NCI-H774 (cell line): ENCODE measurements at places on chromosomes 12 and 14.

DNA sequence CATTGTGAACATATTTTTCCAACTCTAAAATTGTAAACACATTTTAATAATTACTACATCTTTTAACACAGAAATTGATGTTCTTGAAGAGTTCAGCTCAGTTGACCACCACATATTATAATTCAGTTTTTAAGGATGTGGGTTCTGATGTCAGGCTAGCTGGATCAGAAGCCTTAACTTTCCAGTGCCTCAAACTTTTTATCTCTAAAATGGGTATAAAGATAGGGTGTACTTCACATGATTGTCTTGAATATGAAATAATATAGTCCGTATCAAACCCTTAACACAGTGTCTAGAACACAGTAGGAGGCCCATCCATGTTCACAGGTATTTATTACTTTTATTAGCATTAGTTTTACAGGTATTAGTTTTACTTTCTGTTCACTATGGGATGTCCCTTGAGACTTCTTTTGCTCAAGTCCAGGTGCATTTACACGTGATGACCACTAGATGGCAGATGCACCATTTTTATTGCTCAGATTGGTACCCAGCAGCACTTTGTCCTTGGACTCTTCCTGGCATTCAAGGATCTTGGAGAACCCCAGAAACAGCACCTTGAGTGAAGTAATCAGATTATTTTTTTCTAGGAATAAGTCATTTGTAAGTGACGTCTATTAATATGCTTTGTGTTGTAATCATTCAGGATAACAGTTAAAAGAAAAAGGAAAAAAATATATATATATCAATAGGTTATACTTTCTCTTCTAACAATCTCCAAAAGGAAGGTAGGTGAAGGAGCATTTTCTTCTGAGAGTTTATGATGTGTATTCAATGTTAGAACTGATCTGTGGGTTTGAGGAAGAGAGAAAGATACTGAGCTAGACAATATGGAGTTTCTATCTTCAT lies 580.2 kb downstream of the ETNK1 start:
- peak; percentile 66 for DNase-seq

DNA sequence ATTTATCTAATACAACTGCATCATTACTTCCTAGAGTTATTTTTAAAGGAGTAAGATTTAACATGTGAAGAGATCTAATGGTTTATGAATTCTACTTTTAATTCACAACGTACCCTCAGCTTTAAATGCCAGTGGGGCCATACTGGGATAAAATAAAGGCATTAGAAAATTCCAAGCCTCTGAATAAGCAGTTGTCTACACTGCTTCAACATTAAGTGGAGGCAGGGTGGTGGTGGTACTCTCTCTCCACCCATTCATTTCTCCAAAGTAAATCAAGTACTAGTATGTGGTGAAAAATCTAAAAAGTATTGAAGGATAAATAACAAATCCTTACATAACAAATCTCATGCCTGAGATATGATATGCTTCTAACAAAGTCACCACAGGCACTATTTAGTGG lies 52.4 kb downstream of the FERMT2 start:
- no peak for DNase-seq

DNA sequence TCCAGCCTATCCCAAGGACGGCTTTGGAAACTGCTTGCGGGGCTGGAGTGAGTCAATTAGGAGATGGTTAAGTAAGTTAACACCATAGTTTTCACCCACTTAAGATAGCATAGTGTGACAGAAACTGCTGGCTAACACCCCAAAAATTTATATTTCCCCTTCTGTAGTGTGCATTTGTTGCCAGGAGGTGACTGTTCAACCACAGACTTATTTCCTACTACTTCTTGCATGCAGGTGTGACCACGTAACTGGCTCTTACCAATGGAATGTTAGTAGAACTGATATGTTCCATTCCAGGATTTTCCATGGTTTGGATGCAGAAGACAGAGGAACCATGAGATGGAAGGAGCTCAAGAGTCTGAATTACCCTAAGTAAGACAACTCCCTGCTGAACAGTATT lies 52.9 kb upstream of the SLC35F4 start:
- DNase-seq = no peak

GRCh38 chr12:54397157-54397556 lies 12.6 kb upstream of the ZNF385A start:
- no peak for DNase-seq

- no peak for DNase-seq
Measured at GRCh38 chr12:109553483-109553882, 19.8 kb downstream of the MMAB start.

DNA sequence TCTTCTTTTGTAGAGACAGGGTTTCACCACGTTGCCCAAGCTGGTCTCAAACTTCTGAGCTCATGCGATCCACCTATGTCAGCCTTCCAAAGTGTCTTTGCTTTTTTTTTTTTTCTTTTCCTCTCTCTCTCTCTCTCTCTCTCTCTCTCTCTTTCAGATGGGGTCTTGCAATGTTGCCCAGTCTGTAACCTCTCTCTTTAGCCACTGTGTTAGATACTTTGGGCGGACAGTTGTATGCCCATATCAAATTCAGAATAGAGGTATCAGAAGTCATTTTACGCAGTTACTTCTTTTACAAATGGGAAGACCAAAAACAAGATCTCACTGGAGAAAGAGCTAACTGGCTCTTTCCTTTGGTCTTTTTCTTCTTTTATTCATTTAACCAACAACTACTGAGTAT lies 6.7 kb downstream of the HEBP1 start:
- no peak for DNase-seq

GRCh38 chr14:31320216-31320615 lies 100.1 kb downstream of the HEATR5A start:
- no peak for DNase-seq

- no peak for DNase-seq
Measured at GRCh38 chr14:61752626-61753025, 9.6 kb upstream of the SNAPC1 start.

- DNase-seq = no peak
Measured at GRCh38 chr14:75158843-75159614, 17.4 kb downstream of the TMED10 start.

GRCh38 chr12:121798787-121799155 lies 5.0 kb upstream of the SETD1B start:
- peak; percentile 17 for DNase-seq

GRCh38 chr12:52873513-52873831 lies 24.7 kb upstream of the KRT78 start:
- DNase-seq = peak; percentile 72

GRCh38 chr14:39447175-39447661 lies 15.0 kb upstream of the FBXO33 start:
- DNase-seq = no peak

DNA sequence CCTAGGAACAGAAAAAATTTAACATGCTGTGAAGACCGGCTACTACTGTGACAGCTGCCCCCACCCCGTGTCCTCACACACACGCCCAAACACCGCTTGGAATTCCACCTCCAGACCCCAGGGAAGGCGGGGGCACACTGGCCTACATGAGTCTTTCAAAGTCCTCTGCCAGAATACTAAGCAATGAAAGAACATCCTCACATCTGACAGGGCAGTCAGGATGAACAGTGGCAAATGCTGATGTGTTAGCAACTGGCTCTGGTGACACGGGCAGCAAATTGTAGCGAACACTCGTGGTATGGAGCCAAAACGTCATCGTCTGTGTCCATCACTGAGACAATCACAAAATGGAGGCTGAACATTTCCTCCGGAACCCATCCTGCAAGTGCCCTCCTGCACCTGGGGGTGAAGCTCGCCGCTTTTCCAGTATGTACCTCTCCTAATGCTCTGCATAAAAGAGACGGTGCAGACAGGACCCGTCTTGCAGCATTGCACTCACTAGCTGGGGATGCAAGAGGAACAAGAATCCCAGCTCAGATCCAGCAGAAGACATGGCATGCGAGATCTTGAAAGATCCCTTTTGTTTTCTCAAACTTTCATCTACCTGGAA lies 94.8 kb downstream of the BCL11B start:
- DNase-seq = no peak

- DNase-seq = peak; percentile 21
Measured at GRCh38 chr12:4909410-4909733, 333 bp upstream of the KCNA1 start.

GRCh38 chr14:97074856-97075255 lies 277.7 kb downstream of the VRK1 start:
- no peak for DNase-seq

- no peak for DNase-seq
Measured at GRCh38 chr12:110531741-110532333, 29.7 kb downstream of the RAD9B start.

- no peak for DNase-seq
Measured at GRCh38 chr12:110371408-110372055, 32.0 kb downstream of the ANAPC7 start.

- no peak for DNase-seq
Measured at GRCh38 chr14:102574281-102575159, 17.9 kb upstream of the RCOR1 start.
